CD4-positive, alpha-beta memory T cell (primary cell): ENCODE measurements at places on chromosomes 4 and X. TPM values are rescaled to one million over a fixed set of nuclear protein-coding genes. Genes with fewer than 3 reads are reported as not detected.
A peak's percentile ranks its signal among the peaks of the same experiment; 100 is the strongest.

GRCh38 chr4:174230680-174231079 lies 52.8 kb downstream of the FBXO8 start:
- H3K27me3 ChIP-seq = peaks cover under 1% of the 10 kb centered on the region
- no peak overlapping the region for H3K27ac ChIP-seq
- no peak overlapping the region for H3K4me3 ChIP-seq
- H3K4me1 ChIP-seq = no peaks in the 10 kb centered on the region

Gene F8A3
- total RNA-seq = not detected

DNA sequence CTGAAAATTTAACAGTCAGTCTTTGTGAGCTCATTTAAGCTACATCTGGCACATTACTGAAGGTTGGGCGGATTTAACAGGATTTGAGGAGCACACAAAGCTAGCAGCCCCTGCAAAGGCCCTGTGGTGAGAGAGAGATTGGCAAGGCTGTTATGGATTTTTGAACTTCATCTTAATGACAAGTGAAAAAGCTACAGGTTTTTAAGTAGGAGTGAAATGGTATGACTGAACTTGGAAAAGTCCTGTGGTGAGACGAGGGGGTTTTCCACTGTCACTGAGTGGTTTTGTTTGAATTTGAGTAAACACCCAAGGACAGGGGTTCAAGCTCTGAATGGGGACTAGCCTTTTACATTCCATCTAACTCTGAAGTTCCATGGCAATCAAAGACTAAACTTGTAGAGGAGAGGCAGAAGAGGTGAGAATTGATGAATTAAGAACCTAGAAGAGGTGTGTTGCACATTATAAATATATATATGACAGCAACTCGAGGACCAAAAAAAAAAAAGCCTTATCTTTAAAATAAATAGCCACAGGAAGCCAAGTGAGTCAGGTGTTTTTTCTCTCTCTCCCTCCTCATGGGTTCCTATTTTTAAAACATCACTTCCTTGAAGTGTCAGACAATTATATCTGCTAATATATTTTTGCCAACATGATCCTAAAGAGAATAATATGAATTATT lies 47.8 kb upstream of the CLNK start:
- H3K36me3 ChIP-seq = no peaks in the 10 kb centered on the region
- no peaks in the 10 kb centered on the region for H3K27me3 ChIP-seq
- H3K4me3 ChIP-seq = no peak overlapping the region
- H3K27ac ChIP-seq = no peak overlapping the region
- H3K4me1 ChIP-seq = peaks cover 6% of the 10 kb centered on the region

DNA sequence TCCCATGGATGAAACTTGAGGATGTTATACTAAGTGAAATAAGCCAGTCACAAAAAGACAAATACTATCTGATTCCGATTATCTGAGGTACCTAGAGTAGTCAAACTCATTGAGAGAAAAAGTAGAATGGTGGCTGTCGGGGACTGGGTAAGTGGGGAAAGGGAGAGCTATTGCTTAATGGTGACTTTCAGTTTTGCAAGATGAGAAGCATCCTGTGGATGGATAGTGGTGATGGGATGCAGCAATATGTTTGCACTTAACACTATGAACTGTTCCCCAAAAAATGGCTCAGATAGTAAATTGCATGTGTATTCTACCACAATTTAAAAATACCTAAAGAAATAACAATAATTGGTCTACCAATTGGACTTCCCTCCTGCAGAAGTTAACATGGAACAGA lies 181.5 kb downstream of the SHROOM3 start:
- H3K36me3 ChIP-seq = no peaks in the 10 kb centered on the region
- H3K27ac ChIP-seq = no peak overlapping the region
- H3K4me1 ChIP-seq = no peaks in the 10 kb centered on the region
- no peaks in the 10 kb centered on the region for H3K27me3 ChIP-seq

GRCh38 chr4:66091786-66092185 lies 421.5 kb upstream of the EPHA5 start:
- H3K27me3 ChIP-seq = no peaks in the 10 kb centered on the region
- DNase-seq = no peak
- H3K27ac ChIP-seq = no peak overlapping the region
- H3K4me1 ChIP-seq = no peaks in the 10 kb centered on the region

- H3K27me3 ChIP-seq = no peaks in the 10 kb centered on the region
- peaks cover 27% of the 10 kb centered on the region for H3K4me1 ChIP-seq
- no peak overlapping the region for H3K4me3 ChIP-seq
- DNase-seq = no peak
- no peaks in the 10 kb centered on the region for H3K36me3 ChIP-seq
- H3K27ac ChIP-seq = peak overlapping the region; percentile 88
These were observed 148.4 kb upstream of the PLAC1 start for GRCh38 chrX:134806707-134807038.

DNA sequence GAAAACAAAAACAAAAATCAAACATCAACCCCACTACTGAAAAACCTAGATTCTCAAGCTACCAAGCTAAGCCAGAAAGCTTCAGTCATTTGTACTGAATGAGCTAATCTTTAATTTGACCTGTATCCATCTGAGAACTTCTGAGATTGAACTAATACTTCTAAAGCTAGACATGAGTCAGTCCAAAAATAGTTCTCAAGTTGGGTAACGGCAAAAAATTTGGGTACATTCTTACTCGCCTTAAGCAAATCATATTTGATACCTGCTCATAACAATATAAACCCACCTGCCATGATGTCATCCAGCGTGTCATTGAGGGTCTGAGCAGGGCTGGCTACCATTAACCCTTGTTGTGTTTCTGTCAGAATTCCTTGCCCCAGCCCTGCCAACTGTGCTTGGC lies 69.7 kb upstream of the COX18 start:
- no peak overlapping the region for H3K27ac ChIP-seq
- DNase-seq = no peak
- H3K4me1 ChIP-seq = no peaks in the 10 kb centered on the region
- H3K36me3 ChIP-seq = peaks cover 56% of the 10 kb centered on the region
- no peaks in the 10 kb centered on the region for H3K27me3 ChIP-seq

- H3K27me3 ChIP-seq = no peaks in the 10 kb centered on the region
- no peak for DNase-seq
- no peak overlapping the region for H3K27ac ChIP-seq
- no peak overlapping the region for H3K4me3 ChIP-seq
- no peaks in the 10 kb centered on the region for H3K36me3 ChIP-seq
- no peaks in the 10 kb centered on the region for H3K4me1 ChIP-seq
These were observed 84.7 kb downstream of the OTC start for GRCh38 chrX:38437093-38437492.

DNA sequence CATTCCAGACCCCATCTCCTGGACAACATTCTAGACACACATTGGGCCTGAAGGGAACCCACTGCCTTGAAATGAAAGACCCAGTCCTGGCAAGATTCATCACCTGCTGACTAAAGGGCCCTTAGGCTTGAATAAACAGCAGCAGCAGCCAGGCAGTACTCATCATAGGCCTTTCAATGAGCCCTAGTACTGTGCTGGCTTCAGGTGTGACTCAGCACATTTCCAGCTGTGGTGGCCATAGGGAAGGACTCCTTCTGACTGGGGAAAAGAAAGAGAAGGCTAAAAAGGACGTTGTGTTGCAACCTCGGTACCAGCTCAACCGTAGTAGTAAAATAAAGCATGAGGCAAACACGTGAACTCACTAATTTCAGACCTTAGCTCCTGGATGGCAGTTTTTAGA lies 344.0 kb downstream of the ACTRT1 start:
- H3K4me1 ChIP-seq = no peaks in the 10 kb centered on the region
- H3K36me3 ChIP-seq = no peaks in the 10 kb centered on the region
- H3K27me3 ChIP-seq = no peaks in the 10 kb centered on the region
- no peak overlapping the region for H3K27ac ChIP-seq
- no peak for DNase-seq

Gene GPC4
- not detected for total RNA-seq

Gene ETDA
- not detected for total RNA-seq

Gene MEPE
- total RNA-seq = not detected

DNA sequence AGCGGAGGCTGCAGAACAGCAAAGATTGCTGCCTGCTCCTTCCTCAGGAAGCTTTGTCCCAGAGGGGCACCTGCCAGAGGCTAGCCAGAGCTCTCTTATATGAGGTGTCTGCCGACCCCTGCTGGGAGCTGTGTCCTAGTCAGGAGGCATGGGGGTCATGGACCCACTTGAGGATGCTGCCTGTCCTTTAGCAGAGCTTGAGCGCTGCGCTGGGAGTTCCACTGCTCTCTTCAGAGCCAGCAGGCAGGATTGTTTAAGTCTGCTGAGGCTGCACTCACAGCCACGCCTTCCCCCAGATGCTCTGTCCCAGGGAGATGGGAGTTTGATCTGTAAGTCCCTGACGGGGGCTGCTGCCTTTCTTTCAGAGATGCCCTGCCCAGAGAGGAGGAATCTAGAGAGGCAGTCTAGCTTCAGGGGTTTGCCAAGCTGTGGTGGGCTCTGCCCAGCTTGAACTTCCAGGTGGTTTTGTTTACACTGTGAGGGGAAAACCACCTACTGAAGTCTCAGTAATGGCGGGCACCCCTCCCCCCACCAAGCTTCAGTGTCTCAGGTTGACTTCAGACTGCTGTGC lies 10.9 kb downstream of the DCK start:
- no peaks in the 10 kb centered on the region for H3K27me3 ChIP-seq
- peak; percentile 45 for DNase-seq
- peak overlapping the region; percentile 50 for H3K27ac ChIP-seq
- H3K4me3 ChIP-seq = no peak overlapping the region
- no peaks in the 10 kb centered on the region for H3K36me3 ChIP-seq

Gene UNC5C
- not detected for total RNA-seq

- DNase-seq = peak; percentile 6
- H3K4me1 ChIP-seq = peaks cover 12% of the 10 kb centered on the region
- peak overlapping the region; percentile 36 for H3K4me3 ChIP-seq
- peak overlapping the region; percentile 64 for H3K27ac ChIP-seq
These were observed 769 bp downstream of the TCEAL1 start for GRCh38 chrX:103629318-103630170.

GRCh38 chr4:24768604-24769003 lies 26.8 kb upstream of the SOD3 start:
- no peak overlapping the region for H3K4me3 ChIP-seq
- H3K36me3 ChIP-seq = no peaks in the 10 kb centered on the region
- no peak for DNase-seq
- H3K27ac ChIP-seq = no peak overlapping the region
- H3K27me3 ChIP-seq = no peaks in the 10 kb centered on the region
- H3K4me1 ChIP-seq = no peaks in the 10 kb centered on the region

DNA sequence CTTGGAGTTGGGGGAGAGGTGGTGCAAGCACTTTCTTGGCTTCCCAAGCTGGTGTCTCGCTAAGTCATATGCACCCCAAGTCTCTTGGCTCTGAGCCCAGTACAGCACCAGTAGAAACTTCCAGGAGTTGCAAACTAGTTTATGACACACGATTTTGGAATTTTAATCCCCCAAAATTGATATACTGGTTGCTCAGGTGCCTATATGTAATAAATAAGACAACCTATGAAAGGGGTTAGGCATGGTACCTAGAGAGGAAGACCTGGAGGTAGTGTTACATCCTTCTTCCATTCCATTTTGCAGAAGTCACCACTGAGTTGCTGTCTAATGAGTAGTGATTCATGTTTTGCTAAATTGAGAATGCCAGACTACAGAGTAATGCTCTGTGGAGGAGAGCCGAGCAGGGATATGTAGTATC lies 4.3 kb upstream of the SLC4A4 start:
- H3K4me3 ChIP-seq = no peak overlapping the region
- no peaks in the 10 kb centered on the region for H3K36me3 ChIP-seq
- DNase-seq = no peak
- no peaks in the 10 kb centered on the region for H3K27me3 ChIP-seq
- no peak overlapping the region for H3K27ac ChIP-seq

DNA sequence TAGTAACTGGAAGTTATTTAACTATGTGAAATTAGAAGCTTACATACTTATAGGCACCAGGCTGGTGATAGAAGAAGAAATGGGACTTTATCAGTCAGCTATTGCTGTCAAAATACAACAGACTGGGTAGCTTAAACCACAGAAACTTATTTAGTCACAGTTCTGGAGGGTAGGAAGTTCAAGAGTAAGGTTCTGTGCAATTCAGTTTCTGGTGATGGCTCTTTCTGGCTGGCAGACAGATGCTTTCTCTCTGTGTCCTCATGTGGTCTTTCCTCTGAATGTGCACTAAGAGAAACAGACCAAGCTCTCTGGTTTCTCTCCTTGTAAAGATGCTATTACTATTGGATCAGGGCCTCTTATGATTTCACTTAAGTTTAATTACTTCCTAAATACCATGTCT lies 92.1 kb upstream of the ANKRD50 start:
- no peak for DNase-seq
- no peaks in the 10 kb centered on the region for H3K4me1 ChIP-seq
- no peaks in the 10 kb centered on the region for H3K36me3 ChIP-seq
- no peak overlapping the region for H3K27ac ChIP-seq
- no peak overlapping the region for H3K4me3 ChIP-seq
- no peaks in the 10 kb centered on the region for H3K27me3 ChIP-seq

- no peak for DNase-seq
- H3K4me3 ChIP-seq = no peak overlapping the region
- no peaks in the 10 kb centered on the region for H3K27me3 ChIP-seq
- no peaks in the 10 kb centered on the region for H3K4me1 ChIP-seq
- H3K27ac ChIP-seq = no peak overlapping the region
These were observed 251.6 kb downstream of the CRLF2 start for GRCh38 chrX:960821-961220.

DNA sequence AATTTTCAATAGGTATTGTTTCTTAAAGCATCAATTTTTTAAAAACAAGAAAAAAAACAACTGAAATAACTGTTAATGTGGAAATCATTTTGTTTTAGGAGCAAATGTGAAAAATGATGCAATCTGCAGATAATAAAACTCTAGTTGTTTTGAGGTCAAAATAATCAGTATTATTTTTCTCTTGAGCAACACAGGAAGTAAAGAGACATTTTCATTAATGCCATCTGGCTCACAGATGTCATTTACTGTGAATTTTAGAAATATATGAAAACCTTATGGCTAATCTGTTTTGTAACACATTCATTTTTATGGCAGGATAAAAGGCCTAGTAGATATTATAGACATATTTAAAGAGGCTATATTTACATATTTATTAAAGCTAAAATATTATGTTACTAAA lies 141.6 kb downstream of the PCDH18 start:
- H3K4me3 ChIP-seq = no peak overlapping the region
- H3K27me3 ChIP-seq = no peaks in the 10 kb centered on the region
- no peaks in the 10 kb centered on the region for H3K36me3 ChIP-seq

DNA sequence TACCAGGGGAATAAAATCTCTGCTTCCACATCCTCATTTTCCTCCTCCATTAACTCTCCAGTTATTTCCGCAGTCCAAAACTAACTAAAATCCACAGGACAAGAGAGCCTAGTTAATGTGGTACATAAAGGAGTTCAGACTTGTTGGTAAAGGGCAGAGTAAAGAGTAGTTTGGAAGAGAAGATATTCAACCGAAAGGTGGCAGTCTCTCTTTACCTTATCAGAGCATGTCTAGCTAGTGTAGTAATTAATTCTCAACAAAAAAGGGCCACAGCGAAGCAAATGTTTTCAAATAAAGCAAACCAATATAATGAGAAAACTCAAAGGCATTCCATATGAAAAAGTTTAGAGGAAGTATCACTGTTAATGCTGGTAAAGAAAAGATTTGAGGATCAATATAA lies 286.5 kb downstream of the GLUD2 start:
- H3K4me3 ChIP-seq = no peak overlapping the region
- H3K27me3 ChIP-seq = no peaks in the 10 kb centered on the region
- no peak for DNase-seq

GRCh38 chr4:123244137-123244536 lies 152.5 kb upstream of the SPRY1 start:
- H3K27ac ChIP-seq = no peak overlapping the region
- H3K36me3 ChIP-seq = no peaks in the 10 kb centered on the region
- H3K27me3 ChIP-seq = no peaks in the 10 kb centered on the region
- DNase-seq = no peak
- H3K4me1 ChIP-seq = no peaks in the 10 kb centered on the region
- no peak overlapping the region for H3K4me3 ChIP-seq
